ENCODE measurements at places on chromosomes 6 and 20.

DNA sequence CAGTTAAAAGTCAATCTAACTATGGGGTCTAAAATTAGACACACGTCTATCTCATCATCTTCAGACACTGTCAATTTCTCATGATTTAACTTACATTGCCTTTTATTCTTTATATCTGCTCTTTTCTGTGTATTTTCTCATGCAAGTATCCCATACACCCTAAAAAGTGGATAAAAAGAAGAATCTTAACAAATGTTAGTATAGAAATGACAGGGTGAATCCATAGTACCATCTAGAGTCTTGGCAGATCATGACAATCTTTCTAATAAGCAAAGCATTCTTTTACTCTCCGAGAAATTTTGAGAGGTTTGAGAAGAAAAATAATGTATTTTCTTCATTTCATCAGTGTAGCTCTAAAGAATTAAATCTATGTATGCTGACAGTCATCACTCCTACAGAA, 382.7 kb downstream of the C6orf118 start:
- no peak for DNase-seq

- no peak for DNase-seq
Observed at GRCh38 chr20:952196-952795, 36.2 kb upstream of the ANGPT4 start.

- DNase-seq = no peak
Observed at GRCh38 chr6:10583509-10583901, 62.4 kb downstream of the GCNT2 start.

- no peak for DNase-seq
Observed at GRCh38 chr6:158043008-158043407, 61.3 kb downstream of the SYNJ2 start.

- DNase-seq = no peak
Observed at GRCh38 chr20:38315290-38315966, 11.5 kb downstream of the BPI start.

- no peak for DNase-seq
Observed at GRCh38 chr6:71402096-71402495, 113.5 kb downstream of the OGFRL1 start.

GRCh38 chr6:159929819-159930218, 39.0 kb downstream of the MAS1 start:
- DNase-seq = no peak

DNA sequence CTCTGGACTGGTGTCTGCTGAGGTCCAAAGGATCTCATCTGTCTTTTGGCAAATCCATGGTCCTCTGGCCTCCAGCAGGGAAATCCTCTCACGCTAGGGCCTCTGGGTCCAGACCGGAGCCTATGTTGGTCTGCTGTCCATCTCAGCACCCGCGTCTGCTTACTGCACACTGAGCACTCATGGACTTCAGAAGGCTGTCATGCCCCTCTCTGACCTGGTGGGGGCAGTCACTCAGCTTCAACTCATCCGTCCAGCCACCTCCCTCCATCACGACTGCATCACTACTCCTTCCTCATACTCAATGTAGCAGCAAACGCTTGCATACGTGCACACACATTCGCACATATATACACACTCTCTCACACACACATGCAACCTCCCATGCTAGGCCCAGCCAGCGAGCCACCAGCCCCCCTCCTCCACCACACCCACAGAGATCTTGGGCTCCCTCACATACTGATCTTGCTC, 33.3 kb downstream of the GABRR2 start:
- DNase-seq = no peak

- no peak for DNase-seq
Observed at GRCh38 chr20:37956107-37956585, 53.2 kb downstream of the VSTM2L start.

- DNase-seq = no peak
Observed at GRCh38 chr6:35238843-35239289, 20.7 kb upstream of the ZNF76 start.

- no peak for DNase-seq
Observed at GRCh38 chr6:89643406-89643805, 4.9 kb upstream of the LYRM2 start.
